Mesothelial cell of epicardium (in vitro differentiated cells): ENCODE measurements at places on chromosomes 1 and 21. TPM values are rescaled to one million over a fixed set of nuclear protein-coding genes. Genes with fewer than 3 reads are reported as not detected.

CR1L gene
- not detected in 3 replicates for total RNA-seq

GRCh38 chr1:116284819-116285390 is 88.1 kb upstream of the ATP1A1 start:
- no peaks in the 10 kb centered on the region for H3K36me3 ChIP-seq
- peaks cover 16% of the 10 kb centered on the region for H3K4me1 ChIP-seq
- no peak overlapping the region for H3K27ac ChIP-seq
- no peaks in the 10 kb centered on the region for H3K27me3 ChIP-seq
- H3K4me3 ChIP-seq, result no peak overlapping the region

SMIM1 gene
- total RNA-seq, result 10.1 to 12.1 TPM (median 11.6 TPM) in 3 replicates

SEC16B gene
- 3.1 to 3.7 TPM (median 3.2 TPM) in 3 replicates for total RNA-seq

DYNLT5 gene
- 0.36 to 0.71 TPM (median 0.67 TPM) in 3 replicates for total RNA-seq

TPTE gene
- not detected in 3 replicates for total RNA-seq

DNA sequence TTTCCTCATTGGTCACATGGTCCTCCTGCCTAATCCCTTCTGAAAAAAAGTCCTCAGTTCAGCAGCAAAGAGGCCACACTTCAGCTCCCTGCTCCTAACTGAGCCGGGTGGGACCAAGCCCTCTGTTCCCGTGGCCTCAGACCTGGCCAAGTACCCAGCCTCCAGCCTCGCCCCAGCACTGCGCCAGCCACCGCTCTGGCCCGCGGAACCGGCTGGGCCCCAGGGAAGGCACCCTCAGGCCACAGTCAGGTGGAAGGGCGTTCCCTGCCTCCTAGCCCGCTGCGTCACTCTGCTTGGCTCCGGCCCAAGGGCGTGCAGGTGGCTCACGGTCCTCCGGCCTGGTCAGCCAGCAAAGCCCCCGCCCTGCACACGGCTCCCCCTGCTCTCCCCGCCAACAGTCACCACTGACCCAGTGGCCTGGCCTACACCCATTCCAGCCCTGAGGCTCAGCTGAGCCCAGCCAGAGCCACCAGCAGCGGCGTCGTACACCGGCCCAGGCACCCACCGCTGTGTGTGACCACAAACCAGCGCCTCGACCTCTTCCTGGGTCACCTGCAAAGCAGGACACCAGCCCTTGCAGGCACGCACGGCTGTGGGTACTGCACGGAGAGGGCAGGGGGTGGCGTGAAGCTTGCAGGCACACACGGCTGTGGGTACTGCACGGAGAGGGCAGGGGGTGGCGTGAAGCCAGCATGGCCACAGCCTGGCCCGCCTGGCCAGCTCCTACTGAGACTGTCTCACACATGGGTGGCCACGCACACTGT is 19.4 kb downstream of the NADK start:
- DNase-seq, result no peak
- H3K27me3 ChIP-seq, result no peaks in the 10 kb centered on the region
- no peak overlapping the region for H3K4me3 ChIP-seq
- peaks cover 17% of the 10 kb centered on the region for H3K36me3 ChIP-seq

RAB13 gene
- 87.7 to 92.0 TPM (median 90.2 TPM) in 3 replicates for total RNA-seq

DNA sequence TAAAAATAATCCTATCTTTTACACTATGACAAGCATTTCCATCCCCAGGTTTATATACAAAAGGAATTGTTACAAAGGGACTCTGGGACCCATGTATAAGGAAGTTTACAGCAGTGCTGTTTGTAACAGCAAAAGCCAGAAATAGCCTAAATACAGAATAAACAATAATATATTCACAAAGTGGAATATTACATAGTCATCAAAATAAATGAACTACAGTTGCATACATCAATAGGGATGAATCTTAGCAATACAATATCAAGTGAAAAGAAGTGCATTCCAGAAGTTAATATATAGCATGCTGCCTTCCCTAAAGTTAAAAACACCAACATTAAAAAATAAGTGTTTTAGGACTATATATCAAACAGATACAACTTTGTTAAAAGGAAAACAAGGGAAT is 77.3 kb downstream of the EDEM3 start:
- H3K4me3 ChIP-seq, result no peak overlapping the region
- H3K27me3 ChIP-seq, result peaks cover 6% of the 10 kb centered on the region
- no peaks in the 10 kb centered on the region for H3K4me1 ChIP-seq
- peaks cover 12% of the 10 kb centered on the region for H3K36me3 ChIP-seq
- no peak for DNase-seq
- H3K27ac ChIP-seq, result no peak overlapping the region

- no peak overlapping the region for H3K27ac ChIP-seq
- peaks cover 10% of the 10 kb centered on the region for H3K36me3 ChIP-seq
- H3K4me1 ChIP-seq, result peaks cover 23% of the 10 kb centered on the region
- no peak for DNase-seq
- H3K27me3 ChIP-seq, result no peaks in the 10 kb centered on the region
These were observed 109.9 kb upstream of the ADGRL2 start for GRCh38 chr1:81690676-81691453.

- no peak for DNase-seq
- H3K27me3 ChIP-seq, result no peaks in the 10 kb centered on the region
- H3K4me3 ChIP-seq, result peak overlapping the region; percentile 54
These were observed 59.8 kb downstream of the FAAP20 start for GRCh38 chr1:2134621-2135307.

DNA sequence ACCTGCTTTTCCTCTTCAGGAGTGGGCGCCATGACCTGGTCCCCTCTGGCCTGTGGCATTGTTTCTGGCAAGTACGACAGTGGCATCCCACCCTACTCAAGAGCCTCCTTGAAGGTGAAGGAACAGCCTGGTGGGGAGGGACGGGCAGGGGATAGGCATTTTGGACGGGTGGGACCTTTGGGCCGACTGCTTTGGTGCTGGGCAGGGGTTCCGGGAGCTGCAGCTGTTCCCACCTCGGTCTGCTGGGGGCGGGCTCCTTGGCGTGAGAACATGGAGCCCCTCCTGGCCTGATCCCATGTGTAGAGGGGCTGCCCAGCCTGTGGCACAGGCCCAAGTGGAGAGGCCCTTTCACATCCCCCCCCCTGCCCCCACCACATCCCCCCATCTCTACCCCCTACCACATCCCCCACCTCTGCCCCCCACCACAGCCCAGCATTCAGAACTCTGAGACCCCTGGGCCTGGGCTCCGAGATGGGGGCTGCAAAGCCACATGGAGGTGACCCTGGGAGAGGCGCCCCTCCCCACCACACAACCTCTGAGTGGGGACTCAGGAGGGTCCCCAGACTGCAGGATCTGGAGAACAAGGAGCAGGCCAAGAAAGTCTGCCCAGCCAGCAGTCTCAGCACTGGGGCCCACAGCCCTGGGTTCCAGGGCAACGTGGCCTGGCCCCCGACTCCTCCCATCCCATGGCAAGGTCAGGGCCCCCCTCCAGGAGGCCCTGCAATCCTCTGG is 50.0 kb downstream of the KCNAB2 start:
- no peak for DNase-seq
- H3K36me3 ChIP-seq, result no peaks in the 10 kb centered on the region
- H3K27ac ChIP-seq, result no peak overlapping the region
- no peak overlapping the region for H3K4me3 ChIP-seq

- no peaks in the 10 kb centered on the region for H3K27me3 ChIP-seq
- no peak overlapping the region for H3K27ac ChIP-seq
- DNase-seq, result no peak
- peaks cover 6% of the 10 kb centered on the region for H3K4me1 ChIP-seq
These were observed 109.9 kb downstream of the KIAA0319L start for GRCh38 chr1:35447278-35447677.

- H3K4me1 ChIP-seq, result peaks cover 30% of the 10 kb centered on the region
- H3K36me3 ChIP-seq, result no peaks in the 10 kb centered on the region
- H3K27me3 ChIP-seq, result no peaks in the 10 kb centered on the region
- no peak for DNase-seq
- peak overlapping the region; percentile 42 for H3K27ac ChIP-seq
- H3K4me3 ChIP-seq, result no peak overlapping the region
These were observed 182.9 kb downstream of the CDC7 start for GRCh38 chr1:91683598-91683951.

PTPN7 gene
- 0.31 to 0.49 TPM (median 0.32 TPM) in 3 replicates for total RNA-seq

PCNX2 gene
- total RNA-seq, result 26.8 to 28.4 TPM (median 27.4 TPM) in 3 replicates

GRCh38 chr1:153566414-153567371 is 1.0 kb upstream of the S100A2 start:
- H3K4me3 ChIP-seq, result no peak overlapping the region
- peaks cover 53% of the 10 kb centered on the region for H3K4me1 ChIP-seq
- no peaks in the 10 kb centered on the region for H3K36me3 ChIP-seq
- peak; percentile 66 for DNase-seq

DNA sequence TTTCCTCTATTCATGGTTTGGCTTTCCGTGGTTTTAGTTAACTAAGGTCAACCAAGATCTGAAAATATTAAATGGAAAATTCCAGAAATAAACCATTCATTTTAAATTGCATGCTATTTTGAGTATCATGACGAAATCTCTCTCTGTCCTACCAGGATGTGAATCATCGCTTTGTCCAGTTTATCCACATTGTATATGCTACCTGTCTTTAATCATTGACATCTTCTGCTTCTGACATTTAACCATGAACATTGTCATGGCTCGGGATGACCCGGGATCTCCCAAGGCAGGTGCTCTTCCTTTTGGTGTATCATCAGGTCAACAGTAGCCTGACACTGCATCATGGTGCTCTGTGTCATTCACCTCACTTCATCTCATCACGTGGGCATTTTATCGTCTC is 125.5 kb upstream of the HNRNPU start:
- no peak overlapping the region for H3K27ac ChIP-seq
- H3K4me1 ChIP-seq, result no peaks in the 10 kb centered on the region
- no peaks in the 10 kb centered on the region for H3K27me3 ChIP-seq
- no peak for DNase-seq
- H3K36me3 ChIP-seq, result peaks cover 7% of the 10 kb centered on the region
- no peak overlapping the region for H3K4me3 ChIP-seq

- no peaks in the 10 kb centered on the region for H3K27me3 ChIP-seq
- H3K4me1 ChIP-seq, result peaks cover 39% of the 10 kb centered on the region
- DNase-seq, result peak; percentile 56
- no peak overlapping the region for H3K4me3 ChIP-seq
These were observed 22.7 kb downstream of the PGM1 start for GRCh38 chr1:63615768-63616420.

GRCh38 chr1:205255941-205256780 is 28.4 kb downstream of the TMCC2 start:
- no peaks in the 10 kb centered on the region for H3K27me3 ChIP-seq
- H3K27ac ChIP-seq, result no peak overlapping the region
- peaks cover 6% of the 10 kb centered on the region for H3K4me1 ChIP-seq
- no peak overlapping the region for H3K4me3 ChIP-seq
- H3K36me3 ChIP-seq, result no peaks in the 10 kb centered on the region
- DNase-seq, result peak; percentile 93

DNA sequence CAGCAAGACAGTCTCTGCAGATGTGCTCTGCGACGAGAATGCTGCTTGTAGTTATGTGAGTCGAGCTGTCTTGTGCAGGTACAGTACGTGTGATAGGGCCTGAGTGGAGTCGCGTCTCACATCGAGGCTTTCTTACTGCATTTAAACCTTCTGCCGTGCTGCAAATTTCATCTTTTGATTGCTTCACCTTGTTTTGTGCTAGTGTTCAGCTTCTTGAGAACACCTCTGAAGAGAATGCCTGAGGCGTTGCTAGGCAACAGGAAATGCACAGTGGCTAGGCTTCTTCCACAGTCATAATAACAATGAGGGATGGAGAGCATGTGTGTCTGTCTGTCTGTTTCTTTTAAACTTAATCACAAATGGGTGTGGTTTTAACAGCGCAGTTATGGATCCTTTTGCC is 52.9 kb downstream of the MRPS6 start:
- no peak overlapping the region for H3K4me3 ChIP-seq
- peaks cover 18% of the 10 kb centered on the region for H3K36me3 ChIP-seq
- H3K27ac ChIP-seq, result peak overlapping the region; percentile 27
- H3K27me3 ChIP-seq, result no peaks in the 10 kb centered on the region
- DNase-seq, result no peak
